NCI-H1092 treated with DMSO at 0.1 percent for 48 hours (cell line): ENCODE measurements at places on chromosomes 5 and 9.
A peak's percentile ranks its signal among the peaks of the same experiment; 100 is the strongest.

GRCh38 chr9:16131264-16131663, 578.4 kb downstream of the CCDC171 start:
- peak; percentile 43 for DNase-seq

- peak; percentile 92 for DNase-seq
These were observed 613 bp upstream of the TMEM267 start for GRCh38 chr5:43484106-43484849.

DNA sequence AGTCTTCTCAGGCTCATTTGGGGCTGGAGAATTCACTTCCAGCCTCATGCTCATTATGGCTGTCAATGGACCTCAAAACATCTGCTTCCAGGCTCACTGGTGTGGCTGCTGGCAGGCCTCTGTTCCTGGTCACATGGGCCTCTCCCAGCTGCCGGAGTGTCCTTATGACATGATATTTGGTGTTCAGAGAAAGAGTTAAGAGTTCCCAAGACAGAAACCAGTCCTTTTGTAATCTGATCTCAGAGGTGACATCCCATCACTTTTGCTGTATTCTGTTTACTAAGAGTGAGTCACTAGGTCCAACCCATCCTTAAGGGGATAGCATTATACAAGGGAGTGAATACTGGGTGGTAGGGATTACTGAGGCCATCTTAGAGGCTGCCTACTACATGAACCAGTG, 104.6 kb downstream of the CACNA1B start:
- no peak for DNase-seq

DNA sequence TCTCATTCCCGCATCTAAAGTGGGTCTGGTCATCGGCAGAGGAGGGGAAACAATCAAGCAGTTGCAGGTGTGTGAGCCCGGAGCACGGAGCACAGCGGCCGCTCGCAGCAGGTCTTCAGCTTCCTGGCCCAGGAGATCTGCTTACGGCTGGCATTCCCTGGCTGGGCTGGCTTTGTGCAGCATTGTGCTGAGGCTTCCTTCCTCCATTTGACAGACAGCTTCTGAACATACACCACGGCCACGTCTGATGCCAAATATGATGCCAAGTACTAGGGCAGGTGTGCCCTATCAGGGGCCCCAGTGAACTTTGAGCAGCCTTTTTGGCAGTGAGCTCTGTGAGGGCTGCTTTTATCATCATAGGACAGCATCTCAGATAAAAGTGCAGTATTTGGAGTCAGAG, 37.1 kb downstream of the FUBP3 start:
- DNase-seq, result no peak

- peak; percentile 16 for DNase-seq
These were observed 317.9 kb upstream of the IRX1 start for GRCh38 chr5:3277590-3278196.
